ENCODE measurements at places on chromosomes 6 and 20.

- DNase-seq = no peak
These were observed 1.7 kb upstream of the MYO6 start for GRCh38 chr6:75747152-75747992.

DNA sequence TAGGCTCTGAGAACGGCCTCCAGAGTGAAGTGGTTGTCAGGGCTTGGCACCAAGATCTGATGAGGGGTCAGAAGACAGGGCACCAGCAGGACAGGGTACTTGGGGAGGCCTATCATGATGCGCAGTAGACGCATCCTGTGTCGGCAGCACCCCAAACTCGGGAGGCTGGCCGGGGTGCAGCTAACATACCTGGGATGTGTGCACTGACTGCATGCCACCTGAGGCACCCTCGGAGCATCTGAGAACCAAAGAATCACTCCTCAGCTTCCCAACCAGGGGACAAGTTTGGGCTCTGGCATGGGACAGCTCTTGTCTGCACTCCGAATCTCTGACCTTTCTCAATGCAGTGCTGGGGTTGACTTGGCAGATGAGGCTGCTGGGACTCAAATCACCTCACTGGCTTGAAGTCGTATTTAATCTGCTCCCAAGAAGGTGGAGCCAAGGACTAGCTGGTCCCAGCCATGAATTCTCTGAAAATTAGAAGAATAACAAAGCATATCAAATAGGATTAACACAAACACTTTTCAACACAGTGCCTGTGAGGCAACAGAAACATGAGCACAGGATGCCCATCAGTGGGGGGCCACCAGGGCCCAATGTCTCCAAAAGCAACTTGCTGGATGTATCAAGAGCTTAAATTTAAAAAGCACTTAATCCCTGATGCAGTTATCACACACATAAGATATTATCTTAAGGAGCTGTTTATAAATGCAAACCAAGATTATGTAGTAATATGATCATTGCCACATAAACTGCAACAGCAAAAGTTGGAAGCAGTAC lies 348.8 kb downstream of the PREX1 start:
- no peak for DNase-seq

DNA sequence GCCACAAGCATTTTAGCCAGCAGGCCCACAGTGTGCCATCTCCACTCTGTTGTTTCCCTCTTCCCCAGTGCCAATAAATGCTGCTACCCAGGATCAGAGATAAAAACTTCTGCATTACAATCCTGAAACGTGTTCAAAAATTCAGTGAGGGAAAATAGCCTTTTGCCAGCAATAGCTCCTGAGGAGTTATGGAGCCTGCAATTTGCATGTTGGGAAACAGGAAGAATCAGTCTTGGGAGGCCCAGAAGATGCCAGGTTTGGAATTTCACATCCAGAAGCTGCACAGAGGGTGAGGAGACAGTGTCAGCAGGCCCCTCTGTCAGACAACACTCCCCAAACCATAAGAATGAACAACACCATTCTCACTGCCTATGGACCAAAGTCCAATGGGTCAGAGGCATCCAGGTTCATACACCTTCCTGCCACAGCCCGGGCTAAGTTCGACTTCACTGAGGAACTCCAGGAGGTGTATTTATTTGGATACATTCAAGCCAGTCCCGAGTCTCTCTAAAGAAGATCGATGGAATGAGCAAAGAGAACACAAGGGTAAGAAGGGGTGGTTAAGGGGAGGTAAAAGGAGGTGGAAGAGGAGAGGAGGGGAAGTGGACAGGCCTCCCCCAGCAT lies 20.8 kb downstream of the RRBP1 start:
- DNase-seq = no peak

DNA sequence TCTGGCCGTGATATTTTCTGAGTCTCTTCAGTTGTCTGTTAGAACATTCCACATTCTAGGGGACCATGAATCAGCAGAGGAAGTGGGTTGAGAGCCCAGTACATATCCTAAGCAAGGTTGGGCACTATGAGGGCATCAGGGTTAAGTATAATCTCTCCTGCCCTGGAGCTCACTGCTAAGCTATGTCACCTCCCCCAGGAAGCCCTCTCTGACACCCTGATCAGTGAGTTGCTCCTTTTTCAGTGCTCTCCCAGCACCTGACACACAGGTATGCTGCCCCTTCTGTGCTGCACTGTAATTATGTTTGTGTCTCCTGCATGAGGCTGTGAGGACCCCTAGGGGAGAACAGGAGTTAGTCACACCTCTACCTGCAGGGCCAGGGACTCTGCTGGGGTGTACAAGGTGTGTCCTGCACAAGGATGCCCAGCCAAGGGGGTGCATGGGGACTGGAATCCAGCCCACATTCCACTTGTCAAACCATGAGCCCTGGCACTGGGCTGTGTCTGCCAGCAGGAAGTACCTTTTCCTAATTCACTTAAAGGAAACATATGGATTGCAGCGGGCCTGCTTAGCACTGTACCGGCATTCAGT lies 3.9 kb downstream of the RAB44 start:
- no peak for DNase-seq

GRCh38 chr6:135692426-135692825 lies 159.1 kb upstream of the PDE7B start:
- DNase-seq = no peak

GRCh38 chr20:33789109-33789857 lies 21.9 kb upstream of the CHMP4B start:
- DNase-seq = no peak

DNA sequence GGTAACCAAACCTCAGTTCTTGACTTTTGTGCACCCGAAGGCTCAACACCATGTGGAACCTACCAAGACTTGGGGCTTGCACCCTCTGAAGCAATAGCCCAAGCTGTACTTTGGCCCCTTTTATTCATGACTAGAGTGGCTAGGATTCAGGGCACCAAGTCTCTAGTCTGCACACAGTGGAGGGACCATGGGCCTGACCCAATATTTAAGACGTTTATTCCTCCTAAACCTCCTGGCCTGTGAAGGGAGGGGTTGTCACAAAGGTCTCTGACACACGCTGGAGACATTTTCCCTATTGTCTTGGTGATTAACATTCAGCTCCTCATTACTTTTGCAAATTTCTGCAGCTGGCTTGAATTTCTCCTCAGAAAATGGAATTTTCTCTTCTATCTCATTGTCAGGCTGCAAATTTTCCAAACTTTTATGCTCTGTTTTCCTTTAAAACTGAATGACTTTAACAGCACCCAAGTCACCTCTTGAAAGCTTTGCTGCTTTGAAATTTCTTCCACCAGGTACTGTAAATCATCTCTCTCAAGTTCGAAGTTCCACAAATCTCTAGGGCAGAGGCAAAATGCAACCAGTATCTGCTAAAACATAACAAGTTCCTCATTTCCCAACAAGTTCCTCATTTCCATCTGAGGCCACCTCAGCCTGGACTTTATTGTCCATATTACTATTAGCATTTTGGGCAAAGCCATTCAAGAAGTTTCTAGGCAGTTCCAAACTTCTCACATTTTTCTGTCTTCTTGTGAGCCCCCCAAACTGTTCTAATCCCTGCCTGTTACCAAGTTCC lies 481.4 kb upstream of the BTBD3 start:
- no peak for DNase-seq

GRCh38 chr6:14458669-14459266 lies 341.2 kb downstream of the CD83 start:
- DNase-seq = no peak

- no peak for DNase-seq
These were observed 104.7 kb downstream of the ARMC2 start for GRCh38 chr6:108952776-108953486.

- DNase-seq = no peak
These were observed 2.3 kb downstream of the HLA-DMB start for GRCh38 chr6:32938494-32938893.

DNA sequence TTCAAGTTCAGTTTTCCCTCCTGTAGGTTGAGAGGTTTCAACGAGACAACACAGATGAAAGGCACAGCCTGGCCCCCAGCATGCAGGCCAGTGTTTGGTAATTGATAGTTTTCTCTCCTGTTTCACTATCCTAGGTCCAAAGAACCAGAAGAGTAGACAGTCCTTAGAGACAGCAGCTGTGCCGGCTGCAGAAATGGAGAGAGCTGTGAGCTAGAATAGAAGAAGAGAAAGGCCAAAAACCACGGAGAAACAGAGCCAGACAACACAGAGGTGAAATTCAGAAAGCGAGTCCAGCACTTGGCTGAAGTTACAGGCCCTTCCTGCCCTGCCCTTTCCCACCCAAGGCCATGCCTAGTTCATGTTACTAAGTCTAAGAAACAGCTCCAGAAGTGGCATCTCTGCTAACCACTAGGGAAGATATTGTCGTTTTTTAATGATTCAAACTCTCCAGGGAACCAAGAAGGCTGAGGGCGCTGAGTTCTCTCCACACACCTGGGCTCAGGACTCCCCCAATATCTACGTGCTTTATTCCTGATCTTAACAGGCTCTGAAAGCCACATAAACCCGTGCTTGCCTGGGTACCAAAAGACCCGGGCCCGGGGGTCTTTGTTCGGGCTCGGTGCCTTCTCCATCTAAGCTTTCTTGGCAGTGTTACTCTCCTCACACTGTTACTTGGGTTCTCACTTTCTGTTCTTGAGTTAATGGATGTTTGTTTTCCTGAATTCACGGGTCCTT lies 16.5 kb upstream of the RBPJL start:
- no peak for DNase-seq

GRCh38 chr6:1312473-1313367 lies 822 bp downstream of the FOXQ1 start:
- DNase-seq = no peak

DNA sequence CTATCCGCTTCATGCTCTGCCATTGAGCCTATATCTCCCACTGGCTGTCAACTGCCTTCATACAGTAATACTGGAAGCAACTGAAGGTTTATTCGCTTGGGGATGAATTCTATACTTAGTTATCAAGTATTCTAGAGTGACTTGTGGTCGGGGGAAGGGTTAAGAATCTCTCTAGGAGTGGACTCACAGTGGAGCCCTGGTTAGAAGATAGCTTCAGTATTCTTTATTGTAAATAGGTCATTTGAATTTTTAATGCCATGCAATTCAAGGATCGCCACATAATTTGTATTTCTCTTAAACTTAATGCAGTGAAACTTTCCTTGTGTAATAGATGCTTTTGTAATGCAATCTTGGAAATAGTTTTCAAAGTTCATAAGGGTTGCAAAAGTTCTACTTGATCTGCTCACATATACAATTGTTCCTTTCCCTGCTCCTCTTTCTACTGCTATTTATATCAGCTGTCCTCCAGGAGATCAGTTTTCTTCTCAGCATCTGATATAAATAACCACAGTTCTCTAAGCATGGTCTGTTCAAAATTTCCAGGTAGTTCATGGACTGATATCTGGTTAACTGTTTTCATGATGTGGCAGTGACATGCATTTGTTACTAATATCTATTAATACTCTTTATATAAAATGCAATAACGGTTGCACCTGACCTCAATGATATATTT lies 120.3 kb downstream of the KCNQ5 start:
- DNase-seq = no peak

DNA sequence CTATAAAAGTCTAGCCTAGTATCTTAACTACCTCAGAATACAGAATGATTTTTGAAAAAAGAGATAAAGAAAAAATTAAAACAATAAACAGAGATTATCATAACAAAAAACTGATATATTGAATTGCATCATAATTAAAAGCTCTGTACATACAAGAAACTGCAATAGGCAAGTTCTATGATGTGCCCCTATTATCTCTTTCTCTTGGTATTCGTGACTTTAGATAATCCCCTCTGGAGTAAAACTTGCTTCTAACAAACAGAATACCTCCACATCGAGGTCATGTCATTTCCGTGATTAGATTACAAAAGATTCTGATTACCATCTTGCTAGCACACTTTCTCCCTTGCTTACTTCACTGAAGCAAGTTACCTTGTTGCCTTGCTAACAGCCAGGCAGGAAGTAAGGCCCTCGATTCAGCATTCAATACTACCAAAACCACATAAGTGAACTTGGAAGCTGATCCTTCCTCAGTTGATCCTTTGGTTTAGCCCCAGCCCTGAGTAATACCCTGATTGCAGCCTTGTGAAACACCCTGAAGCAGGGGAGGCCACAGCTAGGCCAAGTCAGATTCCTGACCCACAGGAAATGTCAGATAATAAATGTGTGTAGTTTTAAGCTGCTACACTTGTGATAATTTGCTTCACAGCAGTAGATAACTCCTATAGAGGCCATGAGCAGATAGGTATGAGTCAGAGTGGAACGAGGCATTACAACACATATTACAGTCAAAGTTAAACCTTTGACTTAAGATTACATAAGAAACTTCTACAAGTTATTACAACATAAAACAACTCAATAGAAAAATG lies 53.7 kb upstream of the TMX4 start:
- DNase-seq = no peak

- peak; percentile 24 for DNase-seq
These were observed 744 bp downstream of the STAU1 start for GRCh38 chr20:49187330-49187850.

Data from stimulated activated CD4-positive, alpha-beta T cell treated with anti-CD3 and anti-CD28 coated beads, Interleukin-1b, Interleukin-23, amount 100 ng/mL, for 24 hours (primary cell).